ENCODE measurements at places on chromosomes 11 and 22.

DNA sequence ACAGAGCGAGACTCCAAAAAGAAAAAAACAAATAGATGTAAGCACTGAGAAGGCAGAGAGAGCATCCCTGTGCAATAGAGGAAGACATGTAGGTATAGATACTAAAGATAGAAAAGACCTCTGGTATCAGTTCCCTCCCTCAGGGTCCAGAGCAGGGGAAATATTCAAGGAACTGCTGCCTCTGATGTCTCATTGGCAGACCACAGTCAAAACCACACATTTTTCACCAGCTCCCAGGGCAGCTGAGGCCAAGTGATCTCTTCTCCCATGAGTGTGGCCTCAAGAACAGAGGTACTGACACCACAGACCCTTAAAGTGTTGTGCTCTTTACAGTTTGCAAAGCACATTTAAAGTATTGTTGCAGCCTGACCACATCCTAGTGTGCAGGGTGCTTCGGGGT lies 288.5 kb downstream of the NTM start:
- no peak for DNase-seq

- no peak for DNase-seq
Measured at GRCh38 chr22:47042861-47043496, 280.5 kb downstream of the TBC1D22A start.

- DNase-seq, result no peak
Measured at GRCh38 chr22:50471197-50471847, 3.5 kb downstream of the SBF1 start.

DNA sequence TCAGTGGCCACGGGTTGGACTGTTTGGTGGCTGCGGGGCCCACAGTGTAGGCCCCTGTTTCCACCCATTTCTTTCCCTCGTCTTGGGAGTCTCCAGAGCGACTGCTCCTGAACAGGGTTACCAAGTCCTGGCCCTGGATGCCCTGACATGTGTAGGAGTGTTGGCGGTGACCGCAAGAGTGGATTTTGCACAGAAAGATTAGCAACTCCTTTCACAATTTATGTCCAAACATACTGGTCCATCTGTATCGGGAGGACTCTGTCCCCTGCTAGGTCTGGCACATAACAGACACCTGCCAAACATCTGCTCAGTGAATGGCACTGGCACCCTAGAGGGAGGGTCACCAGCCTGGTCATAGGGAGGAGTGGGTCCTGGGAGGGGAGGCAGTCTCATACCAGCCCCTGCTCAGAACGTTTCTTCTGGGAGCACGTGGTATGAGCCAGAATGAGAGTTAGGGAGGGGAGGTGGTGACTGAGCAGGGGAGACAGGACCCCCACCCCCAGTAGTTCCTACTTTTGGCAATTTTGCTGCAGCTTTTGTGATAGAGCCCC lies 3.4 kb upstream of the APOA1 start:
- no peak for DNase-seq

GRCh38 chr11:79957702-79958101 lies 516.9 kb upstream of the TENM4 start:
- no peak for DNase-seq

DNA sequence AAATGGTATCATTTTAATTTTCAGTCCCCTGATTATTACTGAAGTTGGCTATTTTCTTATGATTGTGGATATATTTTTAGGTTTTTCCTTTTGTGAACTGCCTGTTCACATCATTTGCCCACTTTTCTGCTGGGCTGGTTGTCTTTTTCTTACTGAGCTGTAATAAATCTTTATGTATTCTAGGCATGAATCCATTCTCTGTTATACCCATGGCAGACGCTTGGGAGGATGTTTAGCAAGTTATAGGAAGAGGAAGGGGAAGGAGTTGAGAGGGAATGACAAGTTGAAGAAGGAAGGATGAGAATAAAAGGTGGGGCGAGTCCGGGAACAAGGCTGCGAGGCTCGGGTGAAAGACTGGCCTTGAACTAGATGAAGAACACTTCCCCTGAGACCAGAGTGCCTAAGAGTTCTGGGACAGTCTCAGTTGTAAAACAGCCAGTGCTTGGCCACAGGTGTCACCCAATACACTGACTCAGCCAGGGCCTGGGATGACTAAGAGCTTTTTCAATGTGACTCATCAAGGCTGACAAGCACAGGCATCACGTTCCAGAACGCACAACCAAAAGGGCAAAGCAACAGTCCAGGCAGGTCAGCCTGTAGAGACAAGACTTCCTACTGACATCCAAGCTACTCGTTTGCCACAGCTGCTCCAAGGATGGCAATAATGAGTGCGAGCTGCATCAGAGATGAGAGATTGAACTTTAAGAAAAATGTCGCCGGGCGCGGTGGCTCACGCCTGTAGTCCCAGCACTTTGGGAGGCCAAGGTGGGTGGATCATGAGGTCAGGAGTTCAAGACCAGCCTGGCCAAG lies 35.2 kb downstream of the LRFN4 start:
- DNase-seq, result no peak

GRCh38 chr11:67420147-67420645 lies 4.7 kb downstream of the CARNS1 start:
- DNase-seq, result no peak

DNA sequence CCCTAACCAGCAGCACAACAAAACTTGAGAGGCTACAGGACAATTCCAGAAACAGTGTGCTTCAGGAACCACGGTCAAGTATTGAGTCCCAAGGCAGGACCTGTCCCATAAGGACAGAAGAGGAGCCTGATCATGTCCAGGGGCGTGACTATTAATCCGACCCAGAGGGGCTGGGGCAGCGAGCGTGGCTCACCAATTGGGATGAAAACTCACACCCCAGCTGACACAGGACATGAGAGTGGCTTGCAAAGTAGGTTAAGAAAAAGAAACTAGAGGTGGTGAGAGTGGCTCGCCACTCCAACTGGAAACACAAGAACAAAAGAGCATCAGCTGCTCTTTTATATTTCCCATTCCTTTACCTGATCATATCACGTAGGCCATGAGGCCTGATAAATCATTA lies 16.0 kb upstream of the FEZ1 start:
- DNase-seq, result no peak

GRCh38 chr22:19898831-19899567 lies 42.6 kb upstream of the COMT start:
- DNase-seq, result no peak

DNA sequence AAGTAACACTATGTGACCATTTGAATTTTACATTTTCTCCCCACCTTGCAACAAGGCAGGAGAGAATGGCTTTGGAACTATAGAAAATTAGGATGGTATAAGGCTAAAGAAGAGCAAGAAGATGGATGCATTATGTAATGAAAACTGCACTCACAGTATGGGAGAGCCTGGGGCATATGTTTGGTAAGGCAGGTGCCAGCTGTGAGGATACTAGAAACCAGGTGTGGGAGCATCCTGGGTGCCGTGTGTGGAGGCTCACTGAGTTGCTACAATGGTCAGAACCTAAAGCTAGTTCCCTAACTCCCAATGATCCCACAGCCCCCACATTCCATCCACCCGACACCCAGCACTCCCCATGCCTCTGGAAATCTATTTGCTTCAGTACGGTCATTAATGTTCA lies 42.9 kb downstream of the UBASH3B start:
- DNase-seq, result no peak

DNA sequence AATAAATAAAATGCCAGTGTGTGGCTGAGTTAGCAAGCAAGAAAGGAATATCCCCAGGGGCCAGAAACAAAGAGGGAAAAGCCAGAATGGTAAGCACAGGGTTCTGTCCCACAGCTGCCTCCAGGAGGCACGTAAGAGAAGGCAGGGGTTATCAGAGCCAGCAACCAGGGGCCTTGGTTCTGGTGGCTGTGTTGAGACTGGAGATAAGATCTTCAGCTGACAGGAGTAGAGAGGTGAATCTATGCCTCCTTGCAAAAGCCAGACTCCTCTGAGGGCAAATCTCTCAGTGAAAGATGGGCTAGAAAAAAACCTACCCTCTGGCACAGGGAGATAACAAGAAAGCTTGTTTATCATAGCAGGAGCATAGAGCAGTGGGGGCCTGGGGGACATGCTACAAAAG lies 29.8 kb upstream of the NFAM1 start:
- DNase-seq, result no peak

- DNase-seq, result no peak
Measured at GRCh38 chr22:23231471-23232093, 51.3 kb downstream of the BCR start.

GRCh38 chr22:26481694-26482093 lies 1.9 kb downstream of the HPS4 start:
- no peak for DNase-seq

GRCh38 chr11:129223260-129223659 lies 31.1 kb upstream of the ARHGAP32 start:
- DNase-seq, result no peak

DNA sequence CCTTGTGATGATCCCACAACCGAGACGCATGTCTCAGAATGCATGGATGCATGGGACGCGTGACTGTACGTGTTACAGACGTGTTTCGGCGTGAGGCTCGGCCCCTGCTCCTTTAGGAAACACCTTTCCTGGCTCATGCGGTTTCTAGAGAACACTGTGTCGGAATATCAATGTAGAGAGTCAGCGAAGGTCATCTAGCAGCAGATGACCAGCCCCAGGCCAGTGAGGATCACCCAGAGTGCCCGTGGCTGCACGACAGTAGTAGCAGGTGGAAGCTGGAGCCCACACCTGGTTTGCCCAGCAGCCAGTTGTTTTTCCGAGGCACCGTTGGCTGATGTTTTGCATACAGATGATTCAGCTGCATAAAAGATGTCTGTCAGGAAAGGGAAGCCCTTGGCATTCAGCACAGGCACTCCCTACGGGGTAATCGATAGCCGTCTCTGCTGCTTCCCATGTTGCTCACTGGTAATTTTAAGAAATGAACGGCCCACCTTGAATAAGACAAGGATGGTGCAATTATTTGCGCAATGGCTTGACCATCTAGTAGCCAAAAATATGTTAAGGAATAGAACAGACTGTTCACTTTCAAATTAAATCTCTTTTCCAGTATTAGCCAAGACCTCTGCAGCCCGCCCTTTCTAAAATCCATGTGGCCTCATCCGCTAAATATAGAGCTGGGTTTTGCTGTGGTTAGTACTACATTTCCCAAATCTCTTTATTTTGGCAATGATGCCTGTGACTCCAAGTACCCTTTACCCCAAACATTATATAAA lies 1.1 kb upstream of the CLTCL1 start:
- peak; percentile 31 for DNase-seq

GRCh38 chr22:35840302-35840739 lies 122.6 kb downstream of the APOL5 start:
- peak; percentile 82 for DNase-seq

DNA sequence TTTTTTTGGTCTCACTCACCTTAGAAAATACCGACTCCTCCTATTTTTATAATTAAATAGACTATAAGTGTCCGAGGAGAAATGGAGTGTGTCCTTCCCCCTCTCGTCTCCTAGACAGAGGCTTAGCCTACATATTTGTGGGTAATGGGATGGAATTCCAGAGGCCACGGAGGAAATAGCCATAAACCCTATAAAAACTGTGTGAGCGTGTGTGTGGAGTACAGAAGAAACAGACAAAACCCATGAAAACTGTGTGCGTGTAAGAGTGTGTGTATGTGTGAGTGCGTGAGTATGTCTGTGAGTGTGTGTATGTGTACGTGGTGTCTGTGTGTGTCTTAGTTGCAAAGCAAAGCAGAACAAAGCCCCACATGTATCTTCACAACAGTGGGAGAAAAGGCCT lies 883.5 kb downstream of the OPCML start:
- DNase-seq, result no peak

DNA sequence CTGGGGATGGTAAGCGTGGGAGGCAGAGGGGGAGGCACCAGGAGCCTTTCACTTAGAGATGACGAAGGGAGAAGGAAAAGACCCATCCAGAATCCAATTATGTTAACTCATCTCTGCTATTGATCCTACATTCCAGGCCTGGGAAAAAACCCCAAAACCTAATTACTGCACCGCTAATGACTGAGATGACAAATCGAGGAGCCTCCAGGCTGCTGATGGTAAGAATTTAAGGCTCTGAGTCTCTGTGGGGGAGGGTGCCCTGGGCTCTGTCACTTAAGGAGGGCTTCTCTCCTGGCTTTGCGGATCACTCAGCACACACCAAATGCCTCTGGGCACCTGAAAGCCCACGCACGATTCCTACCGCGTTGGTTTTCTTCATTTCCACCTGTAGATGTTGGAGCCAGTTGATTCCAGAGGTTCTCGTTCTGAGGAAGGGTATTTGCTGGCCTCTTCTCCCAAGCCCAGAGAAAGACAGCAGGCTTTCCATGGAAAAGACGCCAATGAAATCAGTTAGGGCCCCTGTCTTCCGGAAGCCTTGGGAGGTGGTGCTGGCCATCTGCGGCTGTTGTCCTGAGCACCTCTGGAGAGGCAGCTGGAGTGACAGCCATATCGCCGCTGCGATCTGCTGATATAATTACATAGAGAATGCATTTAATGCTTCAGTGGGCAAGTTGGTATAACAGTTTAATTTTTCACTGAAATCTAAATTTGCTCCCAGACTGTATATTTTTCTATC lies 751.2 kb downstream of the BRD1 start:
- no peak for DNase-seq

- no peak for DNase-seq
Measured at GRCh38 chr11:86873573-86874083, 73.3 kb downstream of the PRSS23 start.

DNA sequence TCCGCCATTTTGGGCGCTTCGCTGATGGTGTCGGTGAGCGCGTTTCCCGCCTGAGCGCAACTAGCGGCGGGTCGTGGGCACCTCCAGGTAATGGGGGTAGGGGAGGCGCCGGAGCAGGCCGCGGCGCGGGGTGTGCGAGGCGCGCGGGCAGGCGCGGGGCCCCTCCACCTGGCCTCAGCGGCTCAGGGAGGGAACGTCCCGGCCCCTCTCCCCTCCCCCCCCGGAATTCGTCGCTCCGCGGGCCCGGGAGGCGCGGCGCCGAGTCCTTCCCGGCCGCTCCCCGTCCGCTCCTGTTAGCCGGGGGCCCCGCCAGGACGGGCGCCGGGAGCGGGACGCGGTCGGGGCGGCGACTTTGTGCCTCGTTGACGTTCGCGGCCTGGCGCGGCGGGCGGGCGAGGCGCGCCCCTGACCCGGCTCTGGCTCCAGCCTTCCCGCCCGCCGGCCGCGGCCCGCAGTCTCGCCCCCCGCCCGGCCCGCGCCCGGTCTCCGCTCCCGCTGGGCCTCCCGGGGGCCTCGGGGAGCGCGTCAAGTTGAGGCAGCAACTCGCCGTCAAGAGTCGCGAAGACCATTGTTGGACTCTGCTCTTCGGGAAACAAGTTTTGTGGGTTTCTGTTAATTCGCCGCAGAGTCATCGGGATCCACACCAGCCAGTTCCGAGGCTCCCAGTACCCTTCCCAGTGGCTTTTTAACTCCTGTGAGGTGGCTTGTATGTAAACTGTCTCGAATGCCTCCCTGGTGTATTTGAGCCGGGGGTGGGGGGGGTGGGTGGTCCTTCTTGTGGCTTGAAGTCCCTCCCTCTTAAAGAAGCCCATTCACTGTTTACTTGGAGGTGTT lies at the start of gene PPP6R3:
TSS of gene PPP6R3 (plus strand) at position 12 of the 834 bp plus-strand sequence. CDS start 76,913 bp downstream, outside the sequence.
- DNase-seq, result no peak

DNA sequence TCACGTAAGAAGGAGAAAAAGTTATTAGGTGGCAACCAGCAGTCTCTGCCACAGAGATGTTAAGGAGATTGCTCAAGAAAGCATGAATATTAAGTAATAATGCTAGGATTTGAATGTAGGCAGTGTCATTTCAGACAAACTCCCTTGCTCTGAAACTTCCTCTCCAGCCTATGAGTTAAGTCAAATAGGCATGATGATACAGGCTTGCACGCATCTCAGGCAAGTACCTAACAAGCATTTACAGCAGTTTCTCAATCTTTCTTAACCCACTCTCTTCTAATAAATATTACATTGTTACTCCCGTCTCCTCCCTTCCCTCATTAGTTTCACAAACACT lies 72.7 kb downstream of the RAB38 start:
- DNase-seq, result no peak
